Transverse colon (tissue), 4 donors: ENCODE measurements at places on chromosomes 16 and 17. TPM values are rescaled to one million over a fixed set of nuclear protein-coding genes. Genes with fewer than 3 reads are reported as not detected.

DNA sequence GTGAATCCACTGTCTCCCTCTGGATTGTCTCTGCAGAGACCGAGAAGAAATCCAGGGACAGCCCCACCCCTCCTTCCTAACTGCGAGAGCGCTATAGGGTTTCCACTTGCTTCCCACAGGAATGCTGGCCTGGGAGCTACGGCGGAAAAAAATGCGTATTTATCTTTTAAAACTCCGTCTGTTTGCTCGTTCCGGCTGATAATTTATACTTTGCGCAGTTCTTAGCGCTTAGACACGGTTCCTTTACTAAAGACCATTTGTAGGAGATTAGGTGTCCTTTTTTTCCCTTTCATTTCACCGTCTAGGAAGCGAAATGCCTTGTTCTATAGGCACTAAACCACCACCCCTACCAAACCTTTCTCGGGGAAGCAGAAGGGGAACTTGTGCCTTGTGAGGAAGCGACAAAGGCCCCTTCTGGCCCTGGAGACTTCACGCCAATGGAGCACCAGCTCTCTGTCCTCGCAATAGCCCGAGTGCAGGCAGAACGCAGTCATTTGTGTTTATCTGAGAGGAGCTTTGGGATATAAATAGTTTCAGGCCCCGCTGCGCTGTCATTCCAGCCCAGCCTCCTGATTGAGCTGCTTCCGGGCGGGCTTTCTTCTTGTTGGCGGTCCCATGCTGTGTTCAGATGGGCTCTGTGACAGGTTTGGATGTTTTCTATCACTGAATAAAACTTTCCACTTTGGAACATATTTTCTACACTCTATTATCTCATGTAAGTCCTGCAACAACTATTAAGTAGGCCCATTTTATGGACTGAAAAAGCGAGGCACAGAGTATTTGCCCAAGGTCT, 791 bp upstream of the SUPT4H1 start:
- H3K4me1 ChIP-seq: peaks cover 19% of the 10 kb centered on the region
- H3K27ac ChIP-seq: peak overlapping the region; percentile 93
- no peaks in the 10 kb centered on the region for H3K27me3 ChIP-seq
- DNase-seq: peak; percentile 57

Gene SCARF1
- 20.3 TPM for total RNA-seq

- no peak overlapping the region for H3K4me3 ChIP-seq
- peaks cover 4% of the 10 kb centered on the region for H3K4me1 ChIP-seq
- H3K27me3 ChIP-seq: peaks cover 43% of the 10 kb centered on the region
- H3K27ac ChIP-seq: no peak overlapping the region
- no peaks in the 10 kb centered on the region for H3K36me3 ChIP-seq
Observed at GRCh38 chr16:88871730-88872416, 5.4 kb upstream of the PABPN1L start.

DNA sequence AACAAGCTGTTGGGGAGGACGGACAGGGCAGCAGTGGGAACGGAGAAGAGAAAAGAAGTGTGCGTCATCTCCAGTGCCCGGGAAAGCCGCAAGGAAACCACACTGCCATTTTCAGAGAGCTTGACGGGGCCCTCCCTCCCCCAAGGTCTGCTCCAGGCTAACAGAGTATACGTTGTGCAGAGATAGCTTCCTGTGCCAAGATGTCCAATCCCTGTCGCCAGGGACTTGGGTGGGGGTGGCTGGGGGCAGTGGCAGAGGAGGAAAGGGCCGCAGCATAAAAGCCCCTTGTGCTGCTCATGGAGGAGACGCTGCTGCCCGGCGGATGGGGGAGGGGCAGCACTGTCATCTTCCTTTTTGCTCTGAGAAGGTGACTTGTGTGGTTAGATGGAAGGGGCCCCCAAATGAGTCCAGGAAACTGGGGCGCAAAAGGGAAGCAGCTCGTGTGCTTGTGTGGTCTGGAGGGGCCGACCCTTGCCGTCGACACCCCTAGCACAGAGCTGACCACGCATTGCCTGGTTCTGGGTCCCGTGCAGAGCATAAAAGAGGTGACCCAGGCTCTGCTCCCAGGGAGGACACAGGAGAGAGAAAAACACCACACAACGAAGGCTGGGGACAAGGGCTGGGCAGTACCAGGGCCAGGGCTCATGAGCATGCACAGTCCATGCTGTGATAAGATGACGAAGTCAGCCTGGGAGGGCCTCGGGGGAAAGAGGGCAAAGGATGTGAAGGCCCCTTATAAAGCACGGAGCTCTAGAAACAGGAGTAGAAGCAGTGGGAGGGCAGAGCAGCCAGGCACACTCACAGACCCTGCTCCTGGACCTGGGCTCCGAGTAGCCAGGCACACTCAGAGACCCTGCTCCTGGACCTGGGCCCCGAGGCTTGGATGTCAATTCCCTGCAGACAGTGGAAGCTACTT, 372.7 kb downstream of the SLC39A11 start:
- H3K27ac ChIP-seq: no peak overlapping the region
- no peaks in the 10 kb centered on the region for H3K4me1 ChIP-seq
- DNase-seq: peak; percentile 24
- H3K27me3 ChIP-seq: no peaks in the 10 kb centered on the region
- no peaks in the 10 kb centered on the region for H3K36me3 ChIP-seq
